ENCODE measurements at places on chromosomes 2 and 18.

- DNase-seq = peak; percentile 69
Observed at GRCh38 chr2:70901227-70902066, 34.3 kb upstream of the ATP6V1B1 start.

- no peak for DNase-seq
Observed at GRCh38 chr2:116073731-116074130, 1631.3 kb downstream of the DPP10 start.

DNA sequence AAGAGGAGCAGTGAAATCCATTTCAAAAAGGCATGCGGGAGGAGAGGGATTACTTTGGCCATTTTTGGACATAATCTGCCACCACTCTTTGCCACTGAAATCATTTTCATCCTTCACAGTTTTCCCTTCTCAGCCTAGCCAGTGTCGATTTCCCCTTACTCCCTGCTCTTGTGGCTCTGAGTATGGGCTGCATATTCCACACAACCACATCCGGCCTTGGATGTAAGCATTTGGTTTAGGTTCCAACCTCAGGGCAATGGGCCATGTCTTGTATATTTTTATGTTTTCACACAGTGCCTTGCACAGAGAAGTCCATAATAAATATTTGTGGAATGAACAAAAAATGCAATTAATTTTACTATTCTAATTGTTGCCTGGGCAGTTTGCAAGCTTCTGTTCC is 7.7 kb upstream of the SERPINE2 start:
- DNase-seq = no peak

DNA sequence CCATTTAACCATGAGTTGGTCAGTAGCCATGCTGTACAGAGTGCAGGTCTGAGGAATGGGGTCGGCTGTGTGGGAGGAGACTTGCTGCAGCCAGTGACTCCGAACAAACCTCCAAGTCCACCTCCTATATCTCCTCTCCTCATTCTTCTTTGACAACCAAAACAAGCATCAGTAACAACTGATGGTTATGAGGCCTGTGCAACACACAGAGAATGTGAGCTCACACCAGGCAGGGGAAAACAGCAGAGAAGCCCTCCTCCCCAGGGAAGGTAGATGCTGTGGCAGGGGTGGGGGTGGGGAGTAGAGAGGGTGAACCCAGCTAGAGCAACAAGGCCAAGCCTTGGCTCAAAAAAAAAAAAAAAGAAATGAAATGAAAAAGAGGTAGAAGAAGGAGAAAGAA is 12.3 kb upstream of the CNGA3 start:
- DNase-seq = no peak

DNA sequence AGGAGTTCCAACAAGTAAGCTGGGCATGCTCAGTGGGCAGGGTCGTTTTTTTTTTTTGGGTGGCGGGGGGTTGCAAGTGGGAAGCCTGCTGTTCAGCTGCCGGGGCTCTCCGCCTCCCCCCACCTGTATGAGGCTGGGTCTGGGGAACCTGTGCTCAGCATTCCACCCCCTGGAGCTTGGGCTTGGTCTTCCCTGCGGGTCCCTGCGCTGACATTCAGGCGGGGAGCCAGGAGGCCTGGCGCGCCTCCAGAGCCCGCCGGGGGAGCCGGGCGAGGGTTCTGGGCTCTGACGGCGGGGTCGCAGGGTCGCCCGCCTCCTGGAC is 822 bp upstream of the GPD2 start:
- no peak for DNase-seq

- DNase-seq = no peak
Observed at GRCh38 chr2:110216199-110216598, 3.9 kb upstream of the MTLN start.

DNA sequence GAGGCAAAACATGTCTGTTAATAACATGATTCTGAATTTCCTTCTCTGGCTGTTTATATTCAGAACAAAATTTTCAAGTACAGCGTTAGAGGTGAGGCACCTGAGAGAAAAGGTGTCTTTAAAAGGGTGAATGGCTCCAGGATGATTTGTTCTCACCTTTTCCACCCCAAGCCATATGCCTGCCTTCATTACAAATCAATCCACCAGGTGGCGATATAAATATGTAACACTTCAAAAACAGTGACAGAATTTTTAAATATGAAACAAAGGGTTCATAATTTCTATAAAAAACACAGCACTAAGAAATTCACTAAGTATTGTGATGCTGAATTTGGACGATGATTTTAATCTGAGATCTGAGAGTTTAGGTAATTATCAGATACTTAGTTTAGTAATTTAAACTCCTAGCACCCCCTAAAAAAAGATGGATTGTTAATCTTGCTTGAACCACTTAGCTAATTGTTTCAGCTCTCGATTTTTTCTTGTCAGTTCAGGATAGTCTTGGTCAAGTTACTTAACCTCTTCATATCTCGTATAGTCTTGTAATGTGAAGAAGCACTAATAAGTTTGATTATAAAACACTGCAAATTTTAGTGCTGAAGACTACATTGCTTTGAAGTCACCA is 528.8 kb downstream of the CPS1 start:
- DNase-seq = no peak

GRCh38 chr2:224027070-224027469 is 12.0 kb downstream of the SERPINE2 start:
- peak; percentile 92 for DNase-seq

GRCh38 chr2:80255918-80256781 is 48.4 kb downstream of the LRRTM1 start:
- peak; percentile 33 for DNase-seq

DNA sequence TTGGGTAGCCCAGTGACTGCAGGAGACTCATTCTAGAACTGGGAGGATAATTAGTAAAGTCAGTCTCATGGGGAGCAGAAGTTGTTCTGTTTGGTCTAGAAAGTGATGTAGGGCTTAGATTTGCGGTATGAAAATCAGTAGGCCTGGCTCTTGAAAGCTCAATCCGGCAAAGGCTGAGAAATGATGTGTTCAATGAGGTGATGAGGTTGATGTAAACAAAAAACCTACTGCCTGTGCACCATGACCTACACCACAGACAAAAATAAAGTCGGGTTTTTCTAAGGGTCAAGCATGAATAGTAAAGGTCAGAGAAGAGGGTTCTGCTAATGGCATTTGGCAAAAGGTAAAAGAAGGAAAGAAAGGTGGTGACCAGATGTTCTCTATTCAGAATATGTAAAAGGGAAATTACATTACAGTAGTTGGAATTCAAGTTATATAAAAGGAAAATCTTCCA is 80.8 kb upstream of the COL5A2 start:
- no peak for DNase-seq

DNA sequence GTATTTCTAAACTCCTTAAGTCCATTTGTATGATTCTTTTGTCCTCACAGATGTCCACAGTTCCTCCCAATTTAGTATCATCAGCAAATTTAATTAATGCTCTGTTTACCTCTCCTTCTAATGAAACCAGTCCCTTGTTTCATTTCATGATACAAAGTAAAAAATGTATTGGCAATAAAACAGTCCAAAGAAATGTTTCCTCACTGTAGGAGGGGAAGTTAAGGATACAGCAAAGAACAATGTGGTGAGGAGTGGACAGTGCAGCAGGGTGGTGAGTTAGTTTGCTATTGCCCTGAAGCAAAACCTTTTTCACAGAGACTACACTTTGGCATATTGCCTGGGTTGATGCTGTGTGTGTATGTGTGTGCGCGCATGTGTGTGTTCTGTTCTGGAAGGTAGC is 401.5 kb downstream of the ARHGAP15 start:
- DNase-seq = no peak

DNA sequence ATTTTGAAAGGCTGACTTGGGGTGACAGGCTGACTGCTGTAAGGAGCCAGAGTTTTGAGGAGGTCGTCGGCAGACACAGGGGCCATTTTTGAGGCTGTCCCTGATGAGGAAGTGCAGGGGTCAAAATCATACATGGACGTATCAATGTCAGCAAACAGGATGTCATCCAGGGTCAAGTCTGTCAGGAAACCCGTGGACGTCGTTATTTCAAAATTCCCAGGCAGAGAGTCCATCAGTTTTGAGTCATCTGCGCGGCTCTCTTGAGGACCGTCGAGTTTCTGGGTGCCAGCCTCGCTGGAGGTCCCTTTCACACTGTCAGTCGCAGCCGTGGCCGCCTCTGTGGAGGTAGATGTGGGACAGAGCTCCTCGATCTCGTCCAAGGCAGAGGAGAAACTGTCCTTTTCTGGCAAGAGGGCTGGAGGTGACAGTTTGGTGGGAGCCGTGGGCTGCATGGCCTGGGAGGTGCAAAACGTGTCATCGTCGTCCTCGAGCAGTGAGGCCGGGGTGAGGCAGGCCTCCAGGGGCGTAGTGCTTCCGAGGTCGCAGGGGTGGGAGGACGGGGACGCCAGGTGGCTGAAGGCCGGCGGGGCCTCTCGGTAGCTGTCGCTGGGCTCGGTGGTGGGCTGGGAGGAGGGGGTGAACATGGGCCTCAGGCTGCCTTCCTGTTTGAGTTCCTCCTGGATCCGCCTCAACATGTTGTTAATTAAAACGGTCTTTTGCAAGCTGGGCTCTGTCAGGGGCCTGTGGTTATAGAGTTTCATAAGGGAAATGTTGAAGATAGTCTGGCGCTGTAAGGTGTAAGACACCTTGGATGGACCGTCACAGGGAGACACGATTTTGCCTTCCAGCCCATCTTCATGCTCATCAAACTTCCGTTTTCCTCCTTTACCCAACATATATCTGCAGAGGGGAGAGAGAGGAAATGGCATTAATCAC is 17.5 kb downstream of the SERTAD2 start:
- DNase-seq = no peak

GRCh38 chr2:152031747-152032306 is 67.0 kb downstream of the CACNB4 start:
- no peak for DNase-seq

- DNase-seq = no peak
Observed at GRCh38 chr18:11839556-11839955, 11.7 kb upstream of the CHMP1B start.

GRCh38 chr2:86752934-86753333 is 32.8 kb downstream of the RMND5A start:
- no peak for DNase-seq

- no peak for DNase-seq
Observed at GRCh38 chr2:218618102-218618860, 10.6 kb downstream of the PLCD4 start.

DNA sequence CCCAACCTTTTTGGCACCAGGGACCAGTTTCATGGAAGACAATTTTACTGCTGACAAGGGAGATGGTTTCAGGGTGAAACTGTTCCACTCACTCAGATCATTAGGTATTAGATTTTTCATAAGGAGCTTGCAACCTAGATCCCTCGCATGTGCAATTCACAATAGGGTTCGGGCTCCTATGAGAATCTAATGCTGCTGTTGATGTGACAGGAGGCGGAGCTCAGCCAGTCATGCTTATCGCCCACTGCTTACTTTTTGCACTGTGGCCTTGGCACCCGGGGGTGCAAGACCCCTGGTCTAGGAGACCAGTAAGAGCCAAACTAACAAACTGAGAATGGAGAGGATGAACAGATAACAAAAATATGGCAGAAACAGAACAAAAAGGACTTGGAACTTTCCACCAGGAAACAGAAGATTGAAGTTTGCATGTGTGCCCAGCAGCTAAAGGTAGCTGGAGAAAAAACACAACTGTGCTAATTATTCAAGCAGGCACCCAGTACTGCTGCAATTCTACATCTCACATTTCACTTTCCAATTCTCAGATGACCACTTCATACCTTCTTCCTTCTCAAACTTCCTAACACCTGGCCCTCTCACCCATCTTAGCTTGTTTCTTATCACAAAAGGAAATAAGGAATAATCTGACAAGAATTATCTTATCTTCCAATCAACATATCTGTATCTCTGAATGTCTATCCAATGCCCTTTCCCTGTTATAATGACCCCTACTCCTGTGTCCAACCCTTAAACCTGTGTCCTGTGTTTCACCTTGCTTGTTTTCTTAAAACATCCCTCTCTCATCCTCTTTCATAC is 24.8 kb downstream of the SP3 start:
- no peak for DNase-seq

DNA sequence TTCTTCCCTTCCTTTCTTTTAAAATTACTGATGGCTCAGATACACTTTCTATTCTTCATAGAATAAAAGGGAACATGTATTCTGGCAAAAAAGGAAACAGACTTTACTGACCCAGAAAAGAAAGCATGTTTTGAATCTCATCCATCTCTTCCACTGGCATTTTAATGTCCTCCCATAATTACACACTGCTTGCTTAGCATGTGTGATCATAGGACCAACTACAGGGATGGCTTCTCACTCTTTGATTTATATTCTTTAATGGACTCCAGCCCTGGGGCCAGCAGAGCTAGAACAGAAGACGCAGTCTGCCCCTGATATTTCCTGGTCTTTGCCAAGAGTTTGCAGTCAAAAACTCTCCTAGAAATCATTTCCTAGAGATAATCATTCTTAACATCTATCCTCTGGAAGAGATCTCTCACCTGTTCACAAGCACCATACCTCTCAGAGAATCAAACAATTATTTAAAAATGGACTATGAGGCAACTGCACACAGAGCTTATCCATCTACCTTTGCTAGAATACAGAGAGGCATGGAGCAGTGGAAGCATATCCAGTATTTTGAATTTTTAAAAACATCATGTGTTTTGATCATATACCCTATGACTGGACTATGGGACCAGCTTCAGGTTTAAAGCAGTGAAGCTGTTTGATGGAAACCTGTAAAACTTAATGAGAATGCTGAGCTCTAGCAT is 429.1 kb downstream of the NRXN1 start:
- no peak for DNase-seq

DNA sequence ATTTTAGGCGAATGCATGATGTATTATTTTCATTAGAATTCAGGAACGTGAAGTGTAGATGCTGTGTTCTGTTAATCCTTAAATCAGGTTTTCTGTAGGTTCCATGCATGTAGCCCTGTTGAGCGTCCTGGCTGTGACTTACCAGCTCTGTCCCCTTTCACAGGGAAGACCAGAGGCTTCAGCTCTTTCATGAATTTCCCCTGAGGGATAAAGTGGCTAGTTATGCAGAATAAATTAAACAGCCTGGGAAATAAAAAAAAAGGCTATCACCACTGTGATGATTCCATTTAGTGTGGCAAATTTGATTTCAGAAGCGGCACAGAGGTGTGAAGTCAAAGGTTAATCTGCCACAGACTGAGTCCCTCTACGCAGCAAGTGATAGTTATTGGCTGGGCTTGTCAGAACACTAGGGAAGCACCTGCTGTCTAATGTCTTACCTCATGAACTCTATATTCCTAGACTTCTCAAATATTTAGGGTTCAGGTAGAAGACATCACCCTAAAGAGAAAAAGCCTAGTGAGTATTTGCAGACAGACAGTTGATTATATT is 61.6 kb upstream of the LINC00305 start:
- no peak for DNase-seq

- no peak for DNase-seq
Observed at GRCh38 chr18:36590621-36591580, 237.9 kb downstream of the TPGS2 start.

- no peak for DNase-seq
Observed at GRCh38 chr2:127864877-127865276, 6.9 kb upstream of the POLR2D start.

GRCh38 chr2:106961328-106961727 is 75.4 kb upstream of the ST6GAL2 start:
- DNase-seq = no peak

DNA sequence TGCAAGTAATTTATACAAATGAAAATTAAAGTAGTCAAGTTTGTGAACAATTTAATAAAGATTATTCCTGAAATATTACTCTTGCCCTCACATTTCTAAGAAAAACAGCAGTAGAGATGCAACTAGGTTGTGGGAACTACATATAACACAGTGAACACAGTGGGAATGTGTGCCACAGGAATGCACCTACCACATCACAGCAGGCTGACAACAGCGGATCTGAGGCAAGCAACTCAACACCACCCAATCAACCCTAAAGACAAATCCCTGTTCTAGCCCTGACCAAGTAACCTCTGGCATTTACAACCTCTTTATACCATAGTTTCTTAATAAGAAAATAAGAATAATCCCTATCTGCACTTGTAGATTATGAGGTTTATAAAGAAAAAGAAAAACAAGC is 23.4 kb downstream of the MBOAT2 start:
- DNase-seq = no peak

GRCh38 chr2:198471291-198471690 is 666.9 kb downstream of the PLCL1 start:
- DNase-seq = no peak
